ENCODE measurements at places on chromosomes 11 and 22.

DNA sequence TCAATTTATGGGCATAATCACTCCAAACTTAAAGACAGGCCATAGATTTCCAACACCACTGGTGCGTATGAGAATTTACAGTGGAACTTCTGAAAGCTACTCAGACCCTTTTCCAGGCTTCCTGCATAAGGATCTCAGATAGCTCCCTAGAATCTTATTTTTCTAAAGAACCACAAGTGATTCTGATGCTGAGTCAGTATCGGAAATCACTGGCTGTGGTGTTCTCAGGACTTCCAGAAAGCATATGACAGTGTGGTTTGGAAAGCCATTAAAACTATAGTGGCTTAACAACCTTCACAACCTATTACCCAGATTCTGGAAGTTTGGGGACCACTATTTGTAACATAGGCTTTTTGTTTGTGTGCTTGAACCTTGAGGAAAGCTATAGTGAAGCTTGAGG lies 756.0 kb downstream of the DLG2 start:
- DNase-seq, result peak; percentile 45

DNA sequence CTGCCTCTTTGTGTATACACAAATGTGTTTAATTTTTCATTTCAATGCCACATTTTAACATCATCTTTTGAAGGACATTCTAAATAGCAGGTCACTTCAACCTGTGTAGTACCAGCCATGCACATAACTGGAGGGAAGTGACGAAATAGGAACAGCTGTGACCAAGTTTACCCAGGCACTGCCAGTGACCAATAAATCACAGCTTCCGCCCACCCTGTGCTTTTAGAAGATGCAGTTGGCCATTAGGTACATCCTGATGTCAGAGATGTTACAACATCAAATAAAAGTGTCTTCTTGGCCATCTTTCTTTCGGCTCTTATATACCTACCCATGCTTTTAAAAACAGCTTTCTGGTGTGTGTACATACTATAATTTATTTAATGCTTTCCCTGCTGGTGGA lies 7.8 kb downstream of the LDLRAD3 start:
- no peak for DNase-seq

DNA sequence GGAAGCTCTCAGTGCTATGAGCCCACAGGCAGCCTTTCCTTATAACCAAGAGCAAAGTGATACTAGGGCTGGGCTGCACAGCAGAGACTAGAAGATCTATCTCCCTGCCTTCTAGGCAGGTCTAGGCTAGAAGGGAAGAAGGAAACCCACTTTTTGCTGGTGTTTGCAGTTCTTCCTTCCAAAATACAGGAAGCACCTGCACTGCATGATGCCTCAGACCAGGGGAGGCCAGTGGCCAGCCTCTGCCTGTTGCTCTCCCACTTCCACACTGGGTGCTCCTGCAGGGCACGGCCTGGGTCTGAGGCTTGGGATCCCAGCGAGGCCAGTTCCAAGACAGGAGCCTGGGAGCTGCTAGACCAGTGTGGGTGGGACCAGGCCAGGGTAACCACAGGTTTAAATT lies 6.0 kb upstream of the UCP3 start:
- DNase-seq, result no peak

DNA sequence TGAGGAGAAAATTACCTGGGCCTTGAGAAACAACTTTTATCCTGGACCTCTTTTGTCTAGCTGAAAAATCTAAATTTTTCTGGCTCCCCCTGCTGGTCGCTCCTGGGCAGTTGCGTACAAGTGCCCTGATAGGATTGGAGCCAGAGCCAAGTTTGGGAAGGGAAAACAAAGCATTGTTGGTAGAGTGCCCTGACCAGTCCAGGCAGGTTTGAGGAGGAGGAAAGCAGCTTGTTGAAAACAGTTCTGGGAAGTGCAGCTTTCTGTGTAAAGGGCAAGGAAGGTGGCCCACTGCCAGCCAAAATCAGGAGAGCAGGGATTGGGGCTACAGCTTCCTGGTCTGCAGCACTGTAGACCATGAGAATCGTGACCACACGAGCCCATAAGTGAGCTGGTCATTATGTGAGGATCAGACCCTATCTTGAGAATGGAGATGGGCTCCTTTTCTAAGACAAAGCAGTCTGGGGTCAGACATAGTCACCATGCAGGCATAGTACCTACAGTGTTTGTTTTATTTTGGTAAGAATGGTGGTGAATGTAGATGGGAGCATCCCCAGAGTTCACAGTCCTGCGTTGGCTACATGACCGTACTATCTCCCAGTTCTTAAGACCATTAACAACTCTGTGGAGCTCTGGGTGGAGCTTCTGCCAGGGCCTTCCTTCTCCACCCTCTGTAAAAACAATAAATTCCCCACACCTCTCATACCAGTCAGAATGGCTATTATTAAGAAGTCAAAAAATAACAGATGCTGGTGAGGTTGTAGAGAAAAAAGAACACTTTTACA lies 21.3 kb upstream of the PIK3IP1 start:
- DNase-seq, result peak; percentile 61

GRCh38 chr22:43921370-43921769 lies 2.2 kb upstream of the PNPLA3 start:
- peak; percentile 31 for DNase-seq

DNA sequence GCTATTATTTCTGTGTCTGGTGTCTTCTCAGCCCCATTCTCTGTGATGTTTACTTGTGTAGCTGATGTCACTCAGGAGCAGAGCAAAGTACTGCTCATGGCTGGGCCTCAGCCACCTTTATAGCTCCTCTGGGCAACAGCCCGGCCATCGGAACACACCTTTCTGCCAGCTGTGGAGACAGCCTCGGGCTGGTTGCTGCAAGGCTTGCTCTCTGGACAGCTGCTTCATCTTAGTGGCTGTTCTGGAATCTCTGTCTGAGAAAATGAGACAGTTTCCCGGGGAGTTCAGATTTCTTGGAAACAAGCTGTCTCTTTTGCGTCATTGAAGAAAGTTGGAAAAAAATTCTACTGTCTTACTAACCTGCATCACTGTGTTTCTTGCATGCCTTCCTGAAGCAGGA lies 20.0 kb downstream of the THY1 start:
- DNase-seq, result peak; percentile 18

GRCh38 chr22:33324228-33324627 lies 266.0 kb upstream of the SYN3 start:
- DNase-seq, result no peak
